ENCODE measurements at places on chromosomes 2 and 18.

GRCh38 chr2:98502556-98503335 lies 58.1 kb downstream of the INPP4A start:
- no peak for DNase-seq

DNA sequence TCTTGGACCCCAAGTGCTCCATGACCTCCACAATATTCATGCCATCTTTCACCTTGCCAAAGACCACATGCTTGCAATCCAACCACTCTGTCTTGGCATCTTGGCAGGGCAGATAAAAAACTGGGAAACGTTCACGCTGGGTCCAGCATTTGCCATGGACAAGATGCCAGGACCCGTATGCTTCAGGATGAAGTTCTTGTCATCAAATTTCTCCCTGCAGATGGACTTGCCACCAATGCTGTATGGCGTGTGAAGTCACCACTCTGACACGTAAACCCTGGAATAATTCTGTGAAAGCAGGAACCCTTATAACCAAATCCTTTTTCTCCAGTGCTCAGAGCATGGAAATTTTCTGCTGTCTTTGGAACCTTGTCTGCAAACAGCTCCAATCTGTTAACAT lies 21.5 kb downstream of the CNOT11 start:
- DNase-seq, result no peak

- DNase-seq, result no peak
Observed at GRCh38 chr2:191950132-191950874, 103.4 kb upstream of the CAVIN2 start.

DNA sequence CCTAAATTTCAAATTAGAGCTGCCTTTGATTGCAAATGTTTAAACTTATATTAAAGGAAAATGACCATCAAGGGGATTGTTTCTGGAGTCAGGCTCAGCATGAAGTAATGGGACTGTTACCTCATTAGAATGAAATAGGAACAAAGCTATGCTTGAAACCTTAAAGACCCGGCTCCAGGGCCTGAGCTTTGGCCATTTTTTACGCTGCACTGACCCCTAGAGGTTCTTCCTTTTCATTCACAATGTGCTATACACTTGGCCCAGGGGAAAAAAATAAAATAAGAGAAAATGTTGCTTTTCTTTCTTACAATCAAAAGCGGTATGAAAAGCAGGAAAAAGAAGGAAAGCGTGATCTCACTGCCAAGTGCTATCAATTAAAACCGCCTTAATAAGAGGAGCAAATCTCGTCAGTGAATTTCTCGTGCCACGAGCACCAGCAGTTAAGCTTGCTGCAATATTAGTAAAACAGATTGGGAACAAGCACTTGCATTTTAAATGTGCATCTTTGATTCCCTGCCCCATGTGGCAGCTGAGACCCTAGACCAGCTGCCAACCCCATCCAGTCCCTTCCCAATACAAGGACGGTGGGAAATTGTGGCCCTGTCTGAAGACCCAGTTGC lies 96.6 kb downstream of the MBD2 start:
- DNase-seq, result no peak

DNA sequence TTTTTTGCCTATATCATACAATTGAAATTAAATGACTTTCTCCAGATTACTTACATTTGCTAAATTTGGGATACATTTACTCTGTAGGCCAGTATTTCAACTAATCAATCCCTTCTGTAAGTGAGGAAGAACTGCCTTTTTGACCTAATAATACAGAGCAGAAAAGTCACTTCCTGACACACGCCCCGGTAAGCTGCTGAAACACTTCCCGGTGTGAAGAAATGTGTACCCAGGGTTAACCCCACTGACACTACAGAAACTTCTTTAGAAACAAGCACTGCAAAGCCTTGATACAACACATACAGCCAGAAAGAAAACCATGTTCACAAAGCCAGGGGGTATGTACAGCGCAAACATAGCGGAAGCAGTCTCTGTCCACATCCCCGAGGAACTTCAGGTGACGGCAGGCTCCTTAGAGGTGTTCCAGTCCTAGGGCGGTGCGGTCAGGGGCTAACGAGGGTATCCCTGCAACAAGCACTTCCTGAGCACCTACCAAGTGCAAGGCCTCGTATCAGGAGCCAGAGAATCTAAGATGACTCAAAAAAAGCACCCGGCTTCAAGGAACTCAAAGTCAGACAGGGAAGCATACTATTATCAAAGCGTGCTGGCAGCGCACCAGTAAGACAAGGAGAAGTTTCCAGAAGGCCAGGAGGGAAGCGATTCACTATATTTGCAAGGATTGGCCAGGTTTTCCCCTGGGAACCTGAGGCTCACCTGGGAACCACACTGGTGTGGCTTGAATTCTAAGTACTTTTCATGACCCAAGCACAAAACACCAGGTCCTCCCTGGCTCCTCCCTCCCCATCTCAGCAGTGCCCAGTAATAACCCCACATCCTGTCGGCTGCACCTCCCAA lies 46.6 kb downstream of the ZNF516 start:
- peak; percentile 41 for DNase-seq
